Chondrocyte (in vitro differentiated cells): ENCODE measurements at places on chromosomes 2 and 18. TPM values are rescaled to one million over a fixed set of nuclear protein-coding genes. Genes with fewer than 3 reads are reported as not detected.

FAM124B gene
- not detected in 3 replicates for total RNA-seq

STARD6 gene
- total RNA-seq, result not detected in 3 replicates

CENPA gene
- total RNA-seq, result 2.6 to 6.2 TPM (median 4.6 TPM) in 3 replicates

OXER1 gene
- total RNA-seq, result 0.31 to 1.8 TPM (median 1.7 TPM) in 3 replicates

TMEM214 gene
- total RNA-seq, result 107 to 166 TPM (median 110 TPM) in 3 replicates

GTF2A1L gene
- not detected in 3 replicates for total RNA-seq

TEX44 gene
- not detected in 3 replicates for total RNA-seq

WDSUB1 gene
- 6.6 to 10.0 TPM (median 9.3 TPM) in 3 replicates for total RNA-seq

DGUOK gene
- total RNA-seq, result 58.1 to 60.8 TPM (median 58.9 TPM) in 3 replicates

COLEC11 gene
- total RNA-seq, result not detected in 3 replicates

MFSD2B gene
- 0.51 TPM in 1 of 3 replicates, not detected in the others for total RNA-seq

LYPD6 gene
- 0.46 to 0.82 TPM (median 0.57 TPM) in 3 replicates for total RNA-seq

VWA3B gene
- not detected in 3 replicates for total RNA-seq

ERFE gene
- 1.8 to 10.3 TPM (median 9.4 TPM) in 3 replicates for total RNA-seq

ZNF521 gene
- total RNA-seq, result 29.7 to 56.7 TPM (median 31.6 TPM) in 3 replicates

ABCB11 gene
- total RNA-seq, result not detected in 3 replicates

MYOM1 gene
- 1.2 to 1.5 TPM (median 1.5 TPM) in 3 replicates for total RNA-seq

SLC16A14 gene
- total RNA-seq, result 4.9 to 5.4 TPM (median 4.9 TPM) in 3 replicates

KCNS3 gene
- 0.37 to 0.41 TPM in 2 of 3 replicates, not detected in the other for total RNA-seq

EEF1B2 gene
- total RNA-seq, result 420 to 505 TPM (median 436 TPM) in 3 replicates

GKN2 gene
- not detected in 3 replicates for total RNA-seq

CCDC85A gene
- 0.51 to 5.0 TPM (median 0.70 TPM) in 3 replicates for total RNA-seq

ANKRD62 gene
- total RNA-seq, result not detected in 3 replicates

HOXD10 gene
- total RNA-seq, result not detected in 3 replicates

NAT8 gene
- not detected in 3 replicates for total RNA-seq

TUBB8B gene
- total RNA-seq, result not detected in 3 replicates

PAIP2B gene
- 0.67 to 0.73 TPM (median 0.70 TPM) in 3 replicates for total RNA-seq

FOXI3 gene
- total RNA-seq, result not detected in 3 replicates

LIPG gene
- 0.34 to 1.5 TPM (median 1.4 TPM) in 3 replicates for total RNA-seq

SLC38A11 gene
- 0.12 to 0.36 TPM (median 0.18 TPM) in 3 replicates for total RNA-seq

FRZB gene
- 13.8 to 31.6 TPM (median 15.0 TPM) in 3 replicates for total RNA-seq

RNF144A gene
- total RNA-seq, result 7.2 to 10.9 TPM (median 9.5 TPM) in 3 replicates

HOXD9 gene
- total RNA-seq, result not detected in 3 replicates

SH3RF3 gene
- 58.8 to 66.2 TPM (median 59.5 TPM) in 3 replicates for total RNA-seq

PDK1 gene
- 13.9 to 27.9 TPM (median 27.6 TPM) in 3 replicates for total RNA-seq

ANKRD30B gene
- not detected in 3 replicates for total RNA-seq

CDKL4 gene
- 0.20 to 1.1 TPM (median 0.87 TPM) in 3 replicates for total RNA-seq

DDX18 gene
- 40.6 to 46.8 TPM (median 43.2 TPM) in 3 replicates for total RNA-seq

SMYD1 gene
- not detected in 3 replicates for total RNA-seq

CYS1 gene
- 4.9 to 7.0 TPM (median 5.4 TPM) in 3 replicates for total RNA-seq

TMEFF2 gene
- 1.4 to 8.6 TPM (median 1.5 TPM) in 3 replicates for total RNA-seq

NOTO gene
- total RNA-seq, result not detected in 3 replicates

SLC4A5 gene
- 0.65 to 2.2 TPM (median 1.2 TPM) in 3 replicates for total RNA-seq
